ENCODE measurements at places on chromosomes 2 and 18.

DNA sequence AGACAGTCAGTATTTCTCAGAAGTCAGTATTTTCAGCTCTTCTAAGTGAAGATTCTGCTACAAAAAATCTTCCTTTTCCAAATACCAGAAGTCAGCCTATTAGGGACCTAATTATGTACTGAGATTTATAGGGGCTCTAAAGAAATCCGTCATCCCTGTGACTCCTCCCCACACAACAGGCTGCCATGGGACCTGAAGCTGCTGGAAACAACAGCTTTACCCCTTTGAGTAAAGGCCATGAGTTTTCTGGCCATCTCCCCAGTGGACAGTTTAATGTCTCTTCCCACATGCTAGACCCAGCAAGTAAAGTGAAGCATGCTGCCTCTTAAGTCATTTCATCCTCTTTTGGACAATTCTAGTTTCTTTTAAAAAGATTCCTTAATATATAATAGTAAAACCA, 255.7 kb upstream of the ACVR2A start:
- no peak for DNase-seq

DNA sequence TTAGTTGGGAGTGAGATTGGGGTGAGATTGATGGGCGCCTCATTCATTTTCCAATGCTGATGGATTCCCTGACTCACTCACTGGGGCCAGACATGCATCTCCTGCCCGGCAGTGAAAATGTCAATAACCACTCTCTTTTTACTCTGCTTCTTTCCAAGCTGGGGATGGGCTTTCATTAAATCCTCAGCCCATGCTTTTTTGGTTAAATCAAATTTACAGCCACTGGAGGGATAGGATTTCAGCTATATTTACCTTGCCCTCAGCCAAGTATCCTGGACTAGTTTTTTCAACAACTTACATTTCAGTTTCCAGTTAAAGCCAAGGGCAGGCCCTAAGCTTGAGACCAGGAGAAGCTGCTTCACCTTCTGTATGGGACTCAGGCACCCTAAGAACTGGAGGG, 162.8 kb downstream of the TSN start:
- DNase-seq, result no peak

DNA sequence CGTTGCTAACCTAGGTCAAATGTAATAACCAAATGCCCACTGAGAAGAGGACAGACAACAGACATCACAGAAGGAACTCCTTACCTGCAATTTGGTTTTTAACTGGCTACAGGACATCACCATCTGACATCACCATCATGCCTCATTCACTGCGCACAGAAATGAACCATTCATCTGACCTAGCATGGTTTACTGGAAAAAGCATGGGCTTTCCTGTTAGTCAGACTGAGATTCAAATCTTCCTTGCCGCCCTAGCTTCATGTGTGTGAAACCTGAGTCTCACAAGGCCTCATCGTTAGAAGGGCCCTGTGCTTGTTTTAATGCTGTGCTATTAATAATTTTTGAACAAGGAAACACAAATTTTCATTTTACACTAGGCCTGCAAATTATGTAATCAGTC, 1.1 kb upstream of the HIBCH start:
- no peak for DNase-seq

DNA sequence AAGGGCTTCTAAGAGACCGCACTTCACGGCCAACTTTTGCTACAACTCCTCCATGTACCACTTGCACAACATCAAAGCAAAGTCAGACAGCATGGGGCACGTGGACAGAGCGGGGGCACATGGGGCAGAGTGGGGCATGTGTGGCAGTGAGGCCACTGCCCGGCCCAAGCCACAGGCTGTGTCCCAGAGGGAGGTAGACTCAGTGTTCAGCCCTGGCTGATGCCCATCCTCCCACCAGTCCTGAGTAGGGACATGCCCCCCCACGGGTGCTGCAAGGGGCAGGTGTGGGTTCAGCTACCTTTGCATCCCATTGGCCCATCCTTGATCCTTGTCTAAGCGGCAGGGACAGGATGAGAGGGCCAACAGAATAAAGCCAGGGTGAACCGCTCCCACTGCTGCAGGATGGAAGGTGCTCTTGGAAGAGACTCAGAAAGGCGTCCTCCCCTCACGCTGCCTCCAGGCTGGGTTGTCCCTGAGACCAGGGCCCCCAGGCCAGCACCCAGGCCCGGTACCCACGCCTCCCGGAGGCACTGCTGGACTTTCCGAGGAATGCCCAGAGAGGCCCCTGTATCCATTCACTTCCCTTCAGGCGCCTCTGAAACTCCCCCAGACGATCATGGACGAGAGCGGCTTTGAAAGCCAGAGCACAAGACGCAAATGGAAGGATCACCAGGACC, 218.2 kb downstream of the NDUFA10 start:
- no peak for DNase-seq

DNA sequence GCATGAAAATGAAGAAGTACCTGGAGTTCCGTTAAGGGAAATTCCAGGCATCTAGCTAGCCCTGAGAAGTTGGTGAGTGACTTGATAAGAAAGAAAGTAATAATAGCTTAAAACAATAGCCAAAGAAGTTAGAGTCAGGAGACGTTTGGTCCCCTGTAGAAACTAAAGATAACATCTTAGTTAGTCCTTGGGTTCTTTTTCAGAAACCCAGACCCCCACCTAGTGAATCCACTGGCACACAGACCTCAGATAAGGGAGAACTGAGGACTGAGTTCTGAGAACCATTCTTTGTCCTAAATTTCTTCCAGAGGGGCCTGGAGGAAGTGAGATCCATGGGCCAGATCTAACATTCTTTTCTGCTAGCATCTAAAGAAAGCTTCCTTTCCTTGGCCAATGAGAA, 335.4 kb downstream of the SLC4A3 start:
- DNase-seq, result no peak

- DNase-seq, result no peak
Measured at GRCh38 chr2:230267059-230267458, 41.5 kb downstream of the SP140 start.

GRCh38 chr18:66167829-66168684, 417.2 kb downstream of the CDH7 start:
- no peak for DNase-seq

DNA sequence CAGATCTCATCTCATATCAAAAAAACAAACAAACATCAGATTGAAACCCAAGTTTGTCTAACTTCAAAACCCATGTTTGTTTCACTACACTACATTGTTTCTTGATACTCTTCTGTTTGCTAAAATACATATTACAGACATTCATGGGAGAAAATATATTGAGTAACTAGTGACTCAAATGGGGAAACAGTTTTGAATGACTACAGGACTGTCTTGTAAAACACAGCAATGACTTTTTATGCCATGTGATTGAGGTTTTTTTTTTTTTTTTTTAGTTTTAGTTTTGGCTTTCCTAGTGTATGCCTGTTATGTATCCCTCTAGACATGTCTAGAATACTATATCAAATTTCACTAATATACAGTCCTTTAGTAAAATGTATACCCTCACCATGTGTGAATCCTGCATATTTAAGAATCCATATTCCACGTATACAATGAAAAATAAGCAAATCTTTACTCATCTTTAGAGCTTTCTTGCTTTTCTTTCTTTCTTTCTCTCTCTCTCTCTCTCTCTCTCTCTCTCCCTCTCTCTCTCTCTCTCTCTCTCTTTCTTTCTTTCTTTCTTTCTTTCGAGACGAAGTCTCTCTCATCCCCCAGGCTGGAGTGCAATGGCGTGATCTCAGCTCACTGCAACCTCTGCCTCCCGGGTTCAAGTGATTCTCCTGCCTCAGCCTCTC, 46.6 kb upstream of the SERTAD2 start:
- peak; percentile 91 for DNase-seq

GRCh38 chr2:152241948-152242729, 66.6 kb upstream of the STAM2 start:
- DNase-seq, result no peak

DNA sequence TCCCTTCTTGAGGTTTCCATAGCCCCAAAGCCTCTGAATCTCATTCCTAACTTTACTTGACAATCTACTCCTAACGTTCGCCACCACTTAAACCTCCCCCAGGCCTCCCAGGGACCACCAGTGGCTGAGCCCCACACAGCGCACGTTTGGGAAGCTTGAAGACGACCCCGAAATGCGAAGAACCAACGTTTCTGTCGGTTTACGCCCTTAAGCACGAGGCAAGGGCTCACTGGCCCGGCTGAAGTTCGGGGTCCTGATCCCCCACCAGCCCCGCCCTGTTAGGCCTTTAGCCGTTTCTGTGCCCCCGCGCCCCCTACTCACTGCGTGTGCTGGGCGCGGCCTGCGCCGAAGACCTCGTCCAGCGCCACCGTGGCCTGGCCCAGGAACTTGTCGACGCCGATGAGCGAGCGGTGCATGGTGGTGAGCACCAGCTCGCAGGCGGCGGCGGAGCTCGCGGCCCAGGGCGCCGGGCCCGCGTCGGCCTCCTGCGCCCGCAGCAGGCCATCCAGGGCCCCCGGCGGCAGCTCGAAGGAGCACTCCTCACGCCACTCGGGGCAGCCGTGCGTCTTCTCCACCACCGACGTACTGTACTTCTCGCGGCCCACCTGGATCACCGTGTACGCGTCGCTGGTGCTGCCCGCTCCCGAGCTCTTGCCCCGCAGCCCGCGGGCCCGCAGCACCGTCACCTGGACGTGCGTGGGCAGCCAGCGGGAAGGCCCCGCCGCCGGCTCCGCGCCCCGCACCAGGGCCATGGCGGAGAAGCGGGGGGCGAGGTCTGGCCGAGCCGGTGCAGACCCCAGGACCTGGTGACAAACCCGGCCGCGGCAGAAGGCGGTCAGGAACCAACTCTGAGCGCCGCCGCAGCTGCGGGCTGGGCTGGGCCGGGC, 479 bp downstream of the RAB11FIP5 start:
- peak; percentile 16 for DNase-seq

DNA sequence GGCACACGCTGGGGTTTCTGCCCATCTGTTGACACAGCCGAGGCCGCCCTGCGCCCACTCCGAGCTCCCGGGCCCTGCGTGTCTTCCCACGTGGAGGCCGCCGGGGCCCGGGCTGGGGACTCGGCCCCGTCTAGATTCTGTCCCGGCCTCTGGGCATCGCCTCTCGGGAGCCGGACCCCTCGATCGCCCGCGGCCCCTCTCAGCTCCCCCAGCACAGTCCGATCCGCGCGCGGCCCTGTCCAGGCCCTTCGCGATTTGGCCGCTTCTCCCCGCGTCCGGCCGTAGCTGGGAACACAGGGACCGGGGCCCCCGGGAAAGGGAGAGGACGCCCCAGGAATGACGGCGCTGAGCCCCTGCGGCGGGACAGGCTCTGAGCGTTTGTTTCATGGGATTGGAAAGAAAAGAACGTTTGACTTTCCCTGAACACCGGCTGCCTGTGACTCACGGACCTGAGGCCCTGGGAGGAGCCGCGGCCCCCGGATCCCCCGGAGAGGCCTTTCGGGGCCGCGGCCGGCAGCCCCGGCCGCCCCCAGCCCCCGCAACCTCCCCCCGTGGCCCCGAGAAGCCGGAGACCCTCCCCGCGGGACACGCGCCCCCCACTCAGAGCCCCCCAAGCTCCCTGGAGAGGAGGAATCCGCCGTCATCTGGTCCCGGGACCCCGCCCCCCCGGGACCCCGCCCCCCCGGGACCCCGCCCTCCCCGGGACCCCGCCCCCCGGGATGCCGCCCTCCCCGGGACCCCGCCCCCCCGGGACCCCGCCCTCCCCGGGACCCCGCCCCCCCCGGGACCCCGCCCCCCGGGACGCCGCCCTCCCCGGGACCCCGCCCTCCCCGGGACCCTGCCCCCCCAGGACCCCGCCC, 62.7 kb upstream of the CTDP1 start:
- no peak for DNase-seq
